ENCODE measurements at places on chromosomes 3 and 15. TPM values are rescaled to one million over a fixed set of nuclear protein-coding genes. Genes with fewer than 3 reads are reported as not detected.

The EIF4E3 gene
- total RNA-seq = 4.2 TPM

The ECE2 gene
- not detected for total RNA-seq

The SPINK8 gene
- not detected for total RNA-seq

The RLBP1 gene
- total RNA-seq = not detected

The OR5K2 gene
- not detected for total RNA-seq

The FES gene
- 12.9 TPM for total RNA-seq
